GM13977 (cell line): ENCODE measurements at places on chromosomes 1 and 21.

DNA sequence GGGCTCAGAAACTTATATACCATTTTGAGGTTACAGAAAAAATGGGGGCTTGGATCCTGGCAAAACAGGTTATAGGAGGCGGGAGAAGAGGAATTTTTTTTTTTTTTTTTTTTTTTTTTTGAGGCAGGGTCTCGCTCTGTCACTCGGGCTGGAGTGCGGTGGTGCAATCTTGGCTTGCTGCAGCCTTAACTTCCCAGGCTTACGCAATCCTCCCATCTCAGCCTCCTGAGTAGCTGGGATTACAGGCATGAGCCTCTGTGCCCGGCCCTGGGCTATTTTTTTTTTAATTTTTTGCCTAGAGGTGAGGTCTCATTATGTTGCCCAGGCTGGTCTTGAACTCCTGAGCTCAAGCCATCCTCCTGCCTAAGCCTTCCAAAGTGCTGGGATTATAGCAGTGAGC lies 24.7 kb downstream of the MROH7 start:
- no peak for DNase-seq

DNA sequence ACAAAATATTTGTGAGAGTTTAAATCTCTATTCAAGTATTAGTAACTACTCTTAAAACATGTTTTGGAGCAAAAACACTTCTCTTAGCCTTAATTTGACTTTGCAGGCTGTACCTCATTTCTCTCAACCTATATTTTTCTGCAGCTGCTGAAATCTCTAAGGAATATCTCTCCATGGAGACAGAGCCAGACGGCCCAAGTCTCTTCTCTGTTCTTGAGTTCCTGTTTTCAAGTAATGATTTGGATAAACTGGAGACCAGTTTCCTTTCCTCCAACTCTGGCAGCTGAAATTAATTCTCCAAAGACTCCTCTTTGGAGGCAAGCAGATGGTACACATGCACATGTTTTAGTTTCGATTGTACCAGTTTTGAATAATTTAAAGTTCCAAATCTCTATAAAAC lies 659.7 kb upstream of the NEGR1 start:
- no peak for DNase-seq

GRCh38 chr21:45228656-45229240 lies 58.9 kb downstream of the POFUT2 start:
- no peak for DNase-seq

DNA sequence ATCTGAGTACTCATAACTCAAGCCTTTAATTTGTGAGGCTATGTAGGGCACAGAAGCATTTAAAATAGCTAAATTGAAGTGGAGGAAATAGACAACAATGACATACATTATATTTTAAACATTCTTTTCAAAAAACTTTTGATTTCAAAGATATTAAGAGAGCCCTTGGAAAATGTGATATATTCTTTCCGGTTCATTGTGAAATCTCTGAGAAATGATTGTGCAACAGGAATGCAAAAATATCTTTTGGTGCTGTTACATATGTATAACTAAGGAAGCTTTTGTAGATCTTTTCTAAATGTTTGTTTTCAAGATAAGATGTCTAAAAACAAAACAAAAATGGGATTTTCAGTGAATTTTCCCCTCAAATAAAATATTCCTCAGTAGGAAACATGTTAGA lies 185.2 kb downstream of the LEPR start:
- DNase-seq, result no peak

DNA sequence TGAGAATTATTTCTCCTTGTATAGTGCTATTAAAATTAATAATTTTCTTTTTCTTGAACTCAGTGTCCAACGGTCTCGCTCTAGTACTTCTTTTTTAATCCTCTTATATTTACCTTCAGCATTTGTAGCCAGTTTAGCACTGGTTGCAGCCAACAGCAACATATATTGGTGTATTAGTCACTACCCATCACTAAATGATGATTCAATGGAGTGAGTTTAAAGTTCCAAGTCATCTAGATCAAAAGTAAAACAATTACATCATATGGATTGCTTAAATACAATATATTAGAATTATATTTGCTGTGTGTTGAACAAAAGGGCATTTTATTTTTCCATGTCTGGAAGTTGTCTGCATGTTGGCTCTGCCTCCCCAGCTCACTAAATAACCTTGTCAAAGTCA lies 591.8 kb downstream of the ADGRL2 start:
- DNase-seq, result no peak

GRCh38 chr1:220803401-220804201 lies 16.9 kb downstream of the MTARC1 start:
- peak; percentile 41 for DNase-seq

DNA sequence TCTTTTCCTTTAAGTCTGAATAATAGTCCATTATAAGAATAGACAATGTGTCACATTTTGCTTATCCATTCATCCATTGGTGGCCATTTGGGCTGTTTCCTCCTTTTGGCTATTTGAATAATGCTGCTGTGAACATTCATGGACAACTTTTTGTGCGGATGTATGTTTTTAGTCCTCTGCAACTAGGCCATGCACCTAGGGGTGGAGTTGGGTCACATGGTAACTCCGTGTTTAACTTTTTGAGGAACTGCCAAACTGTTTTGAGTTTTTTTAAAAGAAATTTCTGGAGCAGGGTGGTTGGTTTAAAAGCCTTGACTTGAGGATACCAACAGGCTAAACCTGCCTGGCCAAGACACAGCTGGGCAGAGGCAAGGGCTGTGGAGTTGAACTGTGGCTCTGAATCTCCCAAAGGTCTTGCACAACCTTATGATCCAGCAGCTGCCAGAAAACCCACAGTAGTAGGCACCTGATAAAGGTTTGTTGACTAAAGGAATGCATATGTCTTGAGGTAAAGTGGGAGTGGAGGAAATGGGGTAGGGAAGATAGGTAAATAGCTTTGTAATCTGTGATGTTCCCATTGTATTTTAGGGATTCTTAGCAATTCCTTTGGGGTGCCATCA lies 5.6 kb upstream of the RPTN start:
- DNase-seq, result no peak

GRCh38 chr1:32321712-32322291 lies 14.2 kb downstream of the MARCKSL1 start:
- DNase-seq, result no peak

DNA sequence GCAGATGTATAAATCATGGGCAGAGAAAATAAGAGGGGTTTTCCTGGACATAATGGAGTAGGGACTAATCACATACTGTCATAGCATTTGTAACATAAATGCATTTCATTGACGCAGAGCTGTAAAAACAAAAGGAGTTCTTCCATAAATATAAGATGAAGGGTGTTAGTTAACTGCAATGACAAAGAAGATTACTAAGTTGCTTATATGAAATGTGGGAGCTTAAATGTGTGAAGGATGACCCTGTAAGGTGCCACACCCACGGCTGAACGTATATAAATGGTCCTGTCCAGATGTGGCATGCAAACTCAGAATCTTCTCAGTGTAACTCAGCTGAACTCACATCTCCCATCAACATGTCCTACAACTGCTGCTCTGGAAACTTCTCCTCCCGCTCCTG lies at the start of gene KRTAP13-1:
Gene KRTAP13-1 (plus strand): TSS at position 301 of the 400 bp plus-strand sequence. CDS start 56 bp downstream, at position 357.
- no peak for DNase-seq

- DNase-seq, result no peak
Measured at GRCh38 chr1:162740755-162741154, 49.7 kb upstream of the HSD17B7 start.

DNA sequence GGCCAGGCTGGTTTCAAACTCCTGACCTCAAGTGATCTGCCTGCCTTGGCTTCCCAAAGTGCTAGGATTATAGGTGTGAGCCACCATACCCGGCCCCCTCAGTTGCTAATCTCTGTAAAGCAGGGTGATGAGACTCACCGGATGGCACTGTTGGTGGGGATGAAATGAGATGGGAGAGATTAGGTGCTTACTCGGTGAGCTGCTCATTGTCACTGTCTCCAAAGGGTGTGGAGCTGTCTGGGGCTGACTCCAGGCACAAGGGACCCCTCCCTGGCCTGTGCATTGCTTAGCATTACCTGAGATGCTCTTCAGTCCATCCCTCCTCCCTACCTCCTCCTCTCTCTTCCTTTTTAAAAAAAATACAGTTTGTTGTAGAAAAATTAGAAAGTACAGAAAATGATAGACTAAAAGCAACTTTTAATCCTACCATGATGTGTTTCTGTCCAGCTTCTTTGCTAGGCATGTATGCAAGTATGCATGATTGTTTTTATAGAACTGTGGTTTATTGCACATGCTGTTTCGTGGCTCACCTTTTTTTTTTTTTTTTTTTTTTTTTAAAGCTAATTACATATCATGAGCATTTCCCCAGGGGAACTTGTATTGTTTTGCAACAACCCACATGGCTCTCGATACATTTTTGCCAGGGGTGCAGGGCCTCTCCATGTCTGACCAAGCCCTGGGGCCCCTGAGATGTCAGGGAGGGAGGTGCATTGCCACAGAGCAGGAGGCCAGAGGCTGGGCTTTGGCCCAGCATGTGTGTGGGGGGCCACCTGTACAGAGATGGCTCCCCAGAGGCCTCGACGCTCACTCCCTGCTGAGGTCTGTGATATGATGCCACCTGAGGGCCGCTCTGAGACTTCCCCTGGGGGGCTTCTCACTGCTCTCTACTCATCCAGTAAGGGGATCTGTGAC lies 55.4 kb downstream of the ARHGEF10L start:
- DNase-seq, result no peak

GRCh38 chr1:19455353-19455752 lies 30.0 kb downstream of the CAPZB start:
- no peak for DNase-seq

- no peak for DNase-seq
Measured at GRCh38 chr1:112849425-112850033, 106.5 kb downstream of the SLC16A1 start.

GRCh38 chr1:59678493-59679228 lies 136.1 kb upstream of the HOOK1 start:
- no peak for DNase-seq

DNA sequence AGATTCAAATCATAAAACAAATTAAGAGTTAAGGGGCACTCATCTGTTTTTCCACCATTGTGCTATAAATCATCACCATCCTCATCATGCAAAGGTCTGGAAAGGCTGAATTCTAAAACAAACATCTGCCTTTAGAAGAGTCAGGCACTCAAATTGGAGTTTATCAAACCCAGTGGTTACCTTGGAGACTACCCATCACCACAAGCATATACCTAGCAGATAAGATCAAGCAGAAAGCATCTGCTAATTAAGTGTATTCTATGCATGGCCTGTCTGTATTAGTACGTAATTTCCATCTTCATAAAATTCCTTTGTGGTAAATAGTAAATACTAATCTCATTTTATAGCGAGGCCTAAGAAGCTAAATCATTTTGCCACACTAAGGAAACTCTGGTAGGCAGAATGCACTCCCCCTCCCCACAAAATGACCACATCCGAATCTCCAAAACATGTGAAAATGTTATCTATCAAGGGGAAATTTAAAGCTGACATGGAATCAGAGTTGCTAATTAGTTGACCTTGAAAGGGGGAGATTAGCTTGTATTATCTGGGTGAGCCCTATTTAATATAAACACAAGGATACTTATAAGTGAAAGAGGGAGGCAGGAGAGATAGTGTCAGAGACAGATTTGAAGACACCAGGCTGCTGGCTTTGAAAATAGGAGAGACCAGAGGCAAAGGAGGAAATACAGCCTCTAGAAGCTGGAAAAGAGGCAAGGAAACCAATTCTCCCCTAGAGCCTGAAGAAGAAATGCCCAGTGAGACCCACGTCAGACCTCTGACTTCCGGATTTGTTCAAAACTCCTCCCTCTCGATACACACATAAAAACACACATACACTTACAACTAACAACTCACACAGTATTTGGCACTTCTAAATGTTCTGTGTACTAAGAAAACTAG lies 23.2 kb downstream of the ARID4B start:
- DNase-seq, result no peak

GRCh38 chr1:47147047-47147785 lies 10.0 kb downstream of the CYP4A22 start:
- no peak for DNase-seq

- no peak for DNase-seq
Measured at GRCh38 chr1:207958376-207959139, 47.6 kb upstream of the CD34 start.

DNA sequence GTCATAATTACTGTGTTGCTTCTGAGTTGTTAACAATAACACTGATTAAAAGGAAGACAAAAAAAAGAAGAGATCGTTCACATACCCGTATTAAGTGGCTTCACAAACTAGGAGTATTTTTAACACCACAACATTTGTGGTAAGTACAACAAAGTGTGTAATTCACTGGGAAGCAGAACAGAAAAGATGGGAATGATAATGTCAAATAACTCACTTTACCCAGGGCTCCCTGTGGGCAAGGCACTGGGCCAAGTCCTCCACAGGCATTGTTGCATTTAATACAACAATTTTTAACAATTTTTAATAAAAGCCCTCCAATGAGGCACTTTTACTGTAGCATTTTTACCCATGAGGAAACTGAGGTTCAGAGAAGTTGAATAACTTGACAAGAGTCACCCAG lies 385.0 kb upstream of the ST6GALNAC5 start:
- no peak for DNase-seq

GRCh38 chr1:236773919-236774318 lies 21.2 kb upstream of the MTR start:
- DNase-seq, result no peak

DNA sequence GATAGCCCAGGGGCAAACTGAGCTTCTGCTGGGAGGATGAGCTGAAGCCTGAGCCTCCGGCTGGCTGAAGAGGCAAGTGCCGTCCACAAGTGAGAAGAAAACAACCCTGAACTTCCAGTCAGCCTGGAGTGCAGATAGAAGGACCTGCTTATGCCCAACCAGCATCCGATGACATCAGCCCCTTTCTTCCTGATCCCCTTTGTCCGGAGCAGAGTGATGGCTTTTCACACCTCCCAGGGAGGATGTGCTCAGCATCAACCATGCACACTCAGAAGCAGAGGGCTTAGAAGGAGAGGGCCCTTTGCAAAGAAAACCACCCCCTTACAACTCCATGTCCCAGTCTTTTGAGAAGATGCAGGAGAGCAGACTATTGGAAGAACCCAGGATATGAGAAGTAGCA lies 23.7 kb upstream of the REG4 start:
- DNase-seq, result no peak

DNA sequence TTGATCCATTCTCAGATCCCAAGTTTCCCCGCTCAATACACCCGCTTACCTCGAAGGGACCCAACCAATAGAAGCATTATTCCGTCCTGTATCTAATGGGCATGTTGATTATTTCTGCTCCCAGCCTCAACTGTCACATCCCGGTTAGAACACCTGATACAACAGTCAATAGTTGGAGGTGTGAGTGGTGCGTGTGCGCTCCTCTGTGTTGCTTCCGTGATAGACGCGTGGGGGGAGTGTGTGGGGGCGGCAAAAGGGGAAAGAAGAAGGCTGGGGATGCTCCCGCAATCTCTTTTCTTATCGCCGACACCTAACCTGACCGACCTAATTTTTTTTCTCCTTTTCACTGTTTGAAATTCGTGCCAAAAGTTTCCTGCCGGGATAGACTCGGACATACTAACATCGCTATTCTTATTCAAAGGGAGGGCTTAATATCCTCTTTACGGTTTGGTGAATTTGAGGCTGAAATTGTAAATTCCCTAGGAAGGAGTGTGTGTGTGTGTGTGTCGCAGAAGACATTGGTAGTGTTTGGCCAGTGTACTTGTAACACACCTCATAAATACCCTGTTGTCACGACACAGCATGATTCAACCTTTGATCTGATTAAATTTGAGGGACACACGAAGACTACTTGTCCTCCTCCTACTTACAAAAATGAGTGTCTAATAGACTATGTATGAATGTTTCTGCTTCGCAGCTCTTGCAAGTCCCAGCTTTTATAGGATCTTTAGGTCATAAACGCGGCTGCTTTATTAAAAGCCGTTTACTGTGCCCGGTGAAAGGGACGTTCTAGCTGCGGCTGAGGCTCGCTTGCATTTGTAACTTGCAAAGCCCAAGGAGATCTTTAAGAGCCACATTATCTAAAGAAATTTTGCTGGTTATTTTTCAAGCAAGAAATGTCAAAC lies 1.5 kb upstream of the PROX1 start:
- no peak for DNase-seq

- DNase-seq, result no peak
Measured at GRCh38 chr1:178341261-178341956, 155.4 kb downstream of the CLEC20A start.
